ENCODE measurements at places on chromosomes 2 and 18. TPM values are rescaled to one million over a fixed set of nuclear protein-coding genes. Genes with fewer than 3 reads are reported as not detected.

The ACADL gene
- not detected for total RNA-seq

The DTNB gene
- 3.6 TPM for total RNA-seq

The TBR1 gene
- not detected for total RNA-seq

The SPATA3 gene
- not detected for total RNA-seq

The AOX1 gene
- total RNA-seq, result 57.2 TPM

The RANBP2 gene
- total RNA-seq, result 64.9 TPM

The UCN gene
- not detected for total RNA-seq

The C1GALT1C1L gene
- 0.28 TPM for total RNA-seq

DNA sequence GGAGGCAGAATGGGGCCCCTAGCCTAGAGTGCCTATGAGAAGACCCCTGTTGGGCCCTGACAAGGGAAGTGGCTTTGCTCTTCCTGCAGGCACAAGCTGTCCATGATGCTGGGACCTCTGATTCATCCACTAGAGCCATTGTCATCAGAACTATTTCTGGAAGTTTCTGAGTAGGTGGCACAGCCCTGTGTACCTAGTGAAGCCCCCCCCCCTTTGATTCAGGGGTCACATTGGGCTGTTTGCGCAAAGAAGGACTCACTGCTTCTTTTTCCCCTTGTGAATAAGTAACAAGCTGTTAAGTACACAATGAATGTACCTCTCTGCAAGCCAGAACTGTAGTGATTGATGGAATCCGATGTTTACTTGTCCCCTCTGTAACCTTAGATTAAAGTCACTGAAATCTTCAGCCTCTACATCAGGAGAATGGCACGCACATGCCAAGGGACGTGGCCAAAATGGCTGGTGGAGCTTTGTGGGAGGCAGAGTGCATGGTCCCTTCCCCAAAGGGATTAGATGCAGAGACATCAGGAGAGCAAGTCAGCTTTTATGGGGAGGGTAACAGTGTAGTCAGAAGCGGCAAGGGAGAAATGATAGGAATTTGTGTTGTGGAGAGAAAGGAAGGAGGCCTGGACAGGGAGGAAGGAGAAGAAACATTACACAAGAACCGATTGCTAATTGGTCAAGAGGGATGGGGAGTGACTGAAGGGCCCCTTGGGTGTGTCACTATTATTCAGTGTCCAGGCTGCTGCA is 267.6 kb upstream of the RAB12 start:
- DNase-seq, result peak; percentile 75

DNA sequence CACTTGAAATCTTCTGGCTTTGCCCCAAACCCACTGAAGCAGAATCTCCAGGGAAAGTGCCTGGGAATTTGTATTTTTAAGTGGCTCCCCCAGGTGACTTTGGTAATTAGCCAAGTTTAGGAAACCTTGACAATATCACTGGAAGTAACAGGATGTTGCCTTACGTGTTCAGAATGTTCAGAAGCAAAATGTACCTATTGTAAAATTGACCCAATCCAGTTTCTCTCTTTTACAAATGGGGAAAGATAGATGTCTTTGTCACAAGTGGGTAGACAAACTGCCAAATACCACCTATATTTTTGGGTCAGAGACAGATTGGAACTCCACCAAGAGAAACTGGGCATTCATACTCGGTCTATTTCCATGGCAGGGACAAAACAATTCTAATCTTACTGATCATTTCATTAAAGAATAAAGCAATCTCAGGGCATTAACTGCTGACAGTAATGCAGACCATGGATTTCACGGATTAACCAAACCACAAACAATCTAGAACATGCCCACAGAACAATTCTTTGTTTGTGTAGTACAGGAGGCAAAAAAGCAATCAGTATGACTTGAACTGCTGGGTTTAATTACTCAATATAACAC is 255.8 kb downstream of the ERBB4 start:
- DNase-seq, result no peak

GRCh38 chr2:100113990-100114433 is 28.4 kb downstream of the AFF3 start:
- DNase-seq, result no peak

GRCh38 chr18:32092422-32093101 is 888 bp downstream of the RNF138 start:
- peak; percentile 94 for DNase-seq

DNA sequence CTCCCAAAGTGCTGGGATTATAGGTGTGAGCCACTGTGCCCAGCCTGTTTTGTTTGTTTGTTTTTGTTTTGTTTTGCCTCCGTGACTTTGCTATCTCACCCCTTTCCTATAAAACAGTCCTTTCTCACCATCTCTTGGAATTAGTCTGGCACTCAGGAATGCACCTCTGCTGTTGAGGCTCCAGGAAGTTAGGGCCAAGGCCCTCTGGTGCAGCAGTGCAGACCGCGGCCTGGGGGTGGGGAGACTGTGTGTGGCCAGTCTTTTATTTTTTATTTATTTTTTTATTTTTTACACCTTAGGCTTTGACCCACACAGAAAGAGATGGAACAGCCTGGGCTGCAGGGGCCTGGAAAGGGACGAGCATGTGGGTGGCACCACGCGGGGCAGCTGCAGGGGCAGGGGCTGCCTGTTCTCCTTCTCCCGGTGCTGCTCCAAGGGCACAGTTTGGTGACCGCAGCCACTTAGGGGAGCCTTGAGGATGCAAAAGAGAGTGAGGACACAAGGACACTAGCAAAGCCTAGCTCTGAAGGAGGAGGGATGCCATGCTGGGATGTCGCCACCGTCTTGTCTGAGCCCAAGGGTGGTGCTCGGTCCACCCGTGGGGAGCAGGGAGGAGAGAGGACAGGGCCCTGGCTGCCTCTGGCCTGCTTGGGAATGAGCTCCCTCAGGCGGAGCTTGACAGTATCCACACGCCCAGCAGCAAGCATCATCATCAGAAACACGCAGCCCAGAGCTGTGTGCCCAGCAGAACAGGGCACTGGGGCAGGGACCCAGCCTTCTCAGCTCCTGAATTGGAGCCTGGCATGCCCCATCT is 19.4 kb upstream of the ALPI start:
- no peak for DNase-seq

GRCh38 chr18:32315881-32316280 is 126.0 kb downstream of the MEP1B start:
- peak; percentile 74 for DNase-seq

- DNase-seq, result no peak
Measured at GRCh38 chr2:204332706-204333105, 212.6 kb upstream of the PARD3B start.

DNA sequence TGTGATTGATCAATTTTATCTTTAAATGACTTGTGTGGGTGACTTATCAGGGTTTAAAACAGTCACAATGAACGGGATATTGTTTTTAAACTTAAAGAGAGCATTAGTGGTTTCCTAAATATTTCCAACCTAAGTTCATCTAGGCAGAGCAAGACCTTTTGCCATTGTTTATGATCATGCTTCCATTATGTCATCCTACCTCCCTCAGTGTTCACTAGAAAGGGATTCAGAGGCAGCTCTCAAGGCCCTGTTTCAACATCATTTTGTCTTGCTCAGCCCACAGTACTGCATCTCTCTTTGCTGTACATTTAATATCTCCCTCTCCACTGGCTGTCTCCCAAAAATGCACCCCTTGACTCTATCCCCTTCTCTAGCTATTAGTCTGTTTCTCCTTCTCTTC is 21.5 kb upstream of the PELI1 start:
- peak; percentile 84 for DNase-seq

DNA sequence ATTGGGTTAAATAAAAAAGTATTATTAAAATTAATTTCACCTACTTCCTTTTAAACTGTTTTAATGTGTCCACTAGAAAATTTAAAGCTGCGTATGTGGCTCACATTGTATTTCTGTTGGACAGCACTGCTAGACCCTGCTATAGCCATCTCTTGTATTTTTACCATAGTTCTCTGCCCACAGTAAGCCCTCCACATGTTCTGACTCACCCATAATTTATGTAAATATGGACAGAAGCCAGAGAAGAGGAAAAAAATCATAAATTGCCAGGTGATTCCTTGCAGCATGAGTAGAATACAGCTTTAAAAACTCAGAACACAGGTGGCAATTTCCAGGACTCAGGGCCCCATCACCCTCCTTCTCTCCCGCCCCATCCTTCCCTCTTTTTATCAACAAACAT is 142.4 kb upstream of the MEX3C start:
- no peak for DNase-seq

DNA sequence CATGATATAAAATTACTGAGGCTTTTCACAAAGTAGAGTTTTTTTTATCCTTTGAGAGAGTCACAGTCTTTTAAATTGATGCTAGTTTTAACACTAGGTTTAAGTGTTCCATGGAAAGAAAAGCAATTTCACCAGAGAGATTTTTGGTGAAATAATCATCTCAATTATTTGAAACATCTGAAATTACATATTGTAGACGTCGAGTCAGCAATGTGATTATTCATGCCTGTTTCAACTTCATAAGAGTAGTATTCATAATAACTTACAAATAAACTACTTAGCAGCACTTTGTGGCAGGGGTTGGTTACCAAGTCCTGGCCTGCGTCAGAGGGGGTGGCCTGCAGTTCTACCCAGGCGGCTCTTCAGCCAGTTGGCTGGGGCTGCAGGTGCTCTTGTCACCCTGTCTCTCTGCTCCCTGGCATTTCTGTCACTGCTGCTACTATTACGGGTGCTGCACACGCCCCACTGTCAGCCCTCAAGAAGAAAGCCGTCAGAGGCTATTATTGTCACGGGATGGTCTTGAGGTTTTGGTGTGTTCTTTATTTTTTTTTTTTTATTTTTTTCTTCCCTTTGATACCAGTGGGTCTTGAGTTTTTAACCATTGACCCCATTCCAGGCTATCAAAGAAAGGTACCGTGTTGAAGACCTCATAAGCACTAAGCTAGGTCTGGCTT is 50.4 kb downstream of the MALT1 start:
- DNase-seq, result peak; percentile 28

DNA sequence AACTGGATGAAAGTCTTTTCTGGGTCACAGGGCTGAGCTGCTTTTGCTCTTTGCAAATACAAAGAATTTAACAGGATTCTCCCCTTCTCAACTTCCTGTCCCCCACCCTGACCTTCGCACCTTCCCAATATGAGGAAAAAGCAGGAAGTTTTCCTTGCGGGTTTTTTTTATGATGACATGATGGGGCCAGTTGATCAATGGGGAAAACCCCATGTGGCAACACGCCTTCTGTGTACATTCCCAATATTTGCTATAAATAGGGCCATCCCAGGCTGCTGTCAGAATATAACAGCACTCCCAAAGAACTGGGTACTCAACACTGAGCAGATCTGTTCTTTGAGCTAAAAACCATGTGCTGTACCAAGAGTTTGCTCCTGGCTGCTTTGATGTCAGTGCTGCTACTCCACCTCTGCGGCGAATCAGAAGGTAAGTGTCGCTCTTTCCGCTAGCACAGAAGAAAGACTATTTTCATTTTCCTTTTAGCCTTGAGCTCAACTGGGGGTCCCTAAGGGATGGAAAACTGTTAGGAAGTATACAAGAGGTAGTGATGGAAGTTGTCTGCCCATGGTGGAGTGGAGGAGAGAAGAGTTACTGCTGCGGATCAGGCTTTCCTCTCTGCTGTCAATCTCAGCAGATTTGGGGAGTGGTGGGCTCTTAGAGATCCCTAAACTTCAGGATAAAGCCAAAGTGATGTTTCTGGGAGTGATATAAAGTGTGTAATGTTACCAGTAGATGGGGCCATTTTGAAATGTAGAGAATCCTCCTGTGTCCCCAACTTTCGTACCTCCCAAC is at the start of gene CCL20:
CCL20 (plus strand) TSS at position 281 of the 792 bp plus-strand sequence; CDS start at position 351, 70 bp downstream.
- no peak for DNase-seq

DNA sequence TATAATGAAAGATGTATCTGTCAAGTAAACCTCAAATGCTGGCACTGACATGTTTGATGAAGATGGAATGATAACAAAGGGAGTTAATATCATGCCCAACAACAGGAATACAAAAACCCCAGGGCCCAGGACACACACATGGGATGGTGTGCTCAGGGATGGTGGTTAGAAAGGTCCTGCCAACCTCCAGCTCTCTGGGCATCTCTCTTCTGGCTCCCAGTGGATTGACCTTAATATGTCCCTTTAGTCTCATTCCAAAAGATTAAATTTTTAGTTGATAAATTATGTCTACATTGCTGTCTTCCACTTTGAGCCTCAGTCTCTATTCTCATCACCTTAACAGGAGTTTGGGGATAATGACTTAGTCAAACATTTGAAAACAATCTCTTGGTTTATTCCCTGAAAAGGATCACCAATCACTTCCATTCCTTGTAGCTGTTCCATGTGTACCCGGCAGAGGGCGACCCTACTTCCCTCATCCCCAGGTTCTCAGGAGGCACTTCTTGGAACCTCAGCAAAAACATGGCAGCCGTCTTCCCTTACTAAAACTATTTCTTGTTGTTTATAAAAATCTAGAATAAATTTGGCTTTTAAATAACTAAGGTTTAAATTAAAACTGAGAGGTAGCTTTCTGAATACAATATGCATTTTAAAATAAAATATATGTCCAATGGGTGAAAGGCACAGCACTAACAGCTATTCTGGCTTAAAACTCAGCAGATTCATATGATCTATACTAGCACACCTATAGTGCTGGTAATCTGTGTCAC is 29.6 kb downstream of the MCEE start:
- peak; percentile 70 for DNase-seq

GRCh38 chr18:25985707-25986394 is 104.6 kb downstream of the SS18 start:
- no peak for DNase-seq

- DNase-seq, result peak; percentile 40
Measured at GRCh38 chr18:24543795-24544498, 83.5 kb downstream of the HRH4 start.

- no peak for DNase-seq
Measured at GRCh38 chr18:71025505-71026225, 736.8 kb downstream of the SOCS6 start.

DNA sequence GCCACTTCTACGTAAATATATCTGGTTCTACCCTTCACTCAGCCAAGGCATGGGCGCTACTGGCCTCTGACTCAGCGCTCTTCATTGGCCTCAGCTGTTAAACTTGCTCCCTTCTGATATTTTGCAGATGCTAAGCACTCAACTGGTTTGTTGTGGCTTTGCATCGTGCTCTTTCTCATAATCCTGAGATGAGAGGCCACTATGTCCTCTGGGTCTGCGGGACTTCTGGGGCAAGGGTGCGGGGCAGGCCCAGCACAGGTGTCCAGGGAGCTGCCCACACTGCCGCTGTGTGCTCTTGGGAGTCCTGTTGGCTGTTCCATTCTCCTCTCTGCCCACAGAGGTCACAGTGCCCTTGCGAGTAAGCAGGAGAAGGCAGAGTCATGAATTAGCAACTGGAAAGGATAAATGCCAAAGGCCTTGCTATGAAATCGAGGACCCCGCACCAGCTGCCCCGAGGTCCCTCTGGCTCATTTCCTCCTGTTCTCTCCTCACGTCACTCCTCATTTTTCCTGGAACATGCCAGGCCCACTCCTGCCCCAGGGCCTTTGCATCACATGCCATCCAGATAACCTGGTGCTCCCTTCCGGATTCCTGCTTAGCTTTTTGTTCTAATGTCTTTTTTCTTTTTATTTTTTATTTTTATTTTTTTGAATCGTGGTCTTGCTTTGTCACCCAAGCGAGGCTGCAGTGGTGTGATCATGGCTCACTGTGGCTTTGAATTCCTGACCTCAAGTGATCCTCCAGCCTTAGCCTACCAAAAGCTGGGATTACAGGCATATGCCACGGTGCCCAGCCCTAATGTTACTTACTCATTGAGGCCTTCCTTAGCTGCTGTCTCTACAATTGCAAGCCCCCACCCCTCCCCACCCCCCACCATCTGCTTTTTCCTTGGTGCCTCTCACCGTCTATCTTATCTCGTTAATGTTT is 34.9 kb upstream of the MAT2A start:
- peak; percentile 39 for DNase-seq

- no peak for DNase-seq
Measured at GRCh38 chr2:217353591-217353990, 493.7 kb upstream of the TNP1 start.

Measured in IMR-90 (cell line).